ENCODE measurements at places on chromosomes 3 and 15.

GRCh38 chr3:24460974-24461373 is 33.7 kb downstream of the THRB start:
- peak; percentile 33 for DNase-seq

DNA sequence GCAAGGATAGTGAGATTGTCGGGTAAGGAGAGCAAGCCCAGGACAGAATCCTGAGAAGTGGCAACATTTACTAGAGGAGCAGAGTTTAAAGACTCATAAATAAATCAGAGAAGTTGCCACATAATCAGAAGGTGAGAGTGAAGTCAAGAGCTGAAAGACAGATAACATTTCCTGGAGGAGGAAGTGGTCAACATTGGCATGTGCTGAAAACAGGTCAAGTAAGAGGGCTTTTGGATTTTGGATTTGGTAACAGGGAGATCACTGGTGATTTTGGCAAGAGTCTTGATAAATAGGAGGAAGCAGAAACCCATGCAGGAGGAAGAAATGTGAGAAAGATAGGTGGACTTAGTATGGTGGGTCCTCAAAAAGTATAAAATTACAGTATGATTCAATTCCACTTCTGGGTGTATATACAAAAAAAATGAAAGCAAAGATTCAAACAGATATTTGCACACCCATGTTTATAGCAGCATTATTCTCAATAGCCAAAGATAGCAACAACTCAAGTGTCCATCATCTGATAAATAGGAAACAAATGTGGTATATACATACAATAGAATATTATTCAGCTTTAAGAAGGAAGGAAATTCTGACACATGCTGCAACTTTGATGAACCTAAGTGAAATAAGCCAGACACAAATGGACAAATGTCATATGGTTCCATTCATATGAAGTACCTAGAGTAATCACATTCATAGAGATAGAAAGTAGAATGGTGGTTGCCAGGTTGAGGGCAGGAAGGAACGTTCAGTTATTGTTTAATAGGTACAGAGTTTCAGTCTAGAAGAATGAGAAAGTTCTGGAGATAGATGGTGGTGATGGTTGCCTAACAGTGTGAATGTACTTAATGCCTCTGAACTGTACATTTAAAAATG is 27.3 kb upstream of the MBNL1 start:
- DNase-seq: peak; percentile 54

DNA sequence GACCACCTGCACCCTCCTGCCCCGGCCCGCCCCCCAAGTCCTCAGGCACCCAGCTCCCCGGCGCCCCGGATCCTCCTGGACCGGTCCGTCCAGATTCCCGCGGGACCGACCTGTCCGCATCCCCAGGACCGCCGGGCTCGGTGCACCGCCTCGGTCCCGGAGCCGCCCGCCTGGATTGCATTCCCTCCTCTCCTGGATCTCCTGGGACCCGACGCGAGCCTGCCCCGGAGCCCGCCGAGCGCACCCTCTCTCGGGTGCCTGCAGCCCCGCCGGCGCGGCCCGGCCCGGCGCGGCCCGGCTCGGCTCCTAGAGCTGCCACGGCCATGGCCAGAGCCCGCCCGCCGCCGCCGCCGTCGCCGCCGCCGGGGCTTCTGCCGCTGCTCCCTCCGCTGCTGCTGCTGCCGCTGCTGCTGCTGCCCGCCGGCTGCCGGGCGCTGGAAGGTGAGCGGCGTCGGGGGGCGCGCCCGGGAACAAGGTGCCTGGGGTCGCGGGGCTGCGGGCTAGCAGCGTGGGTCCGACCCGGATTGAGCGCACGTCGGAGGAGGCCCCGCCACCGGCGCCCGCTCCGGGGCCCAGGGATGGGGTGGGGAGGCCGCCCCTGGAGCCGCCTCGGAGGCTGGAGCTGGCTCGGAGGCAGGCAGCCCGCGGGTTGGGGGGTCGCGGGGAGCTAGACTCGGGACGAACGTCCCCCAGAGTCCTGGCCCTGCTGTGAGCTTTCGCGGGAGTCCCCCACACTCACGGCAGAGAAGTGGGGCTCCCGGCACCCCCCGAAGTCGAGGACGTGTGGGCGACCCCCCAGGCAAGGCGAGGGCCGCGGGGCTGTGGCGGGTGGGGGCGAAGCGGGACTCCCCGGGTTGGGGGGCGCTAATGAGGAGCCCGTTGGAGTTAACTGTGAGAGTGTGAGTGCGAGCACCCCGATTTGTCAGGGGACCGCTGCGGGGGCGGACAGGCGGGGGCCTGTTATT is 610 bp downstream of the EPHB3 start:
- DNase-seq: no peak

DNA sequence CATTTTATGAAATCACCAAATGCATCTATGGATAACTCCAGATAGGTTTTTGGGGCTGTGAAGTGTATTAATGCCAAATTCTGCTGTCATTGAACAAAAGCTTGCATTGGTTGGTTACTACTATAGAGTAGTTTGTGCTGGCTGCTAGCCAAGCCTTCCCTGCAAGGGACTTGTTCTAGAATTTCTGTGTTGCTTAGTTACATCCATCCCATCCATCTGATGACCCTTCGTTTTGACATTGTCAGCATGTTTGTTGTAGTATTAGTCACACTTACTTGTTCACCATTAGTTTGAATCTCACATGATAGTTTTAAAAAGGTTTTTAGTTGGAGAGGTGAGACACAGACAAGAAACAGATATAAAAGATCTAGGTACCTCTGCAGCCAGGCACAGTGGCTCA is 7.0 kb upstream of the NIPA2 start:
- peak; percentile 79 for DNase-seq

- no peak for DNase-seq
Observed at GRCh38 chr3:154762486-154762885, 317.6 kb upstream of the MME start.

- DNase-seq: no peak
Observed at GRCh38 chr15:81293728-81294515, 30.0 kb downstream of the STARD5 start.

- DNase-seq: peak; percentile 47
Observed at GRCh38 chr3:44992555-44993470, 16.8 kb downstream of the EXOSC7 start.

DNA sequence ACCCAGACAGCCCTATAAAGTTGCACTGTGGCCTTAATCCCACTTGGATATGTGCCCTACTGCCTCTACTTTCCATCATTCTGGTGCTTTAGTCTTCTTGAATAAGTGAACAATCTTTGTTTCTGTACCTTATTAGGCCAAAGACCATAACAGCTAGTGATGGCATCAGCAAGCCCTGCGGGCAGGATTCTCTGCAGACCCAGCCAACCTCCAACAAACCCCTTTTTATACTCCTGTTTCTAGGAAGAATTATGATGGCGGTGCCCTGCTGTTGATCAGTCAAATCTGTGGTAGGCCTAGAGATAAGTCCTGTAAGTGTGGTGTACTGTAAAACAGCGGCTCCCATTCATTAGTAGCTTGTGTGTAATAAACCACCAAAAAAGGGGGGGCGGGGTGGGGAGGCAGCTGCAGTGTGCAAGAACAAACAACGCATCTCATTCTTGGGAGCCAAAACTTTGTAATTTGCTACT is 40.5 kb downstream of the SOX2 start:
- no peak for DNase-seq

DNA sequence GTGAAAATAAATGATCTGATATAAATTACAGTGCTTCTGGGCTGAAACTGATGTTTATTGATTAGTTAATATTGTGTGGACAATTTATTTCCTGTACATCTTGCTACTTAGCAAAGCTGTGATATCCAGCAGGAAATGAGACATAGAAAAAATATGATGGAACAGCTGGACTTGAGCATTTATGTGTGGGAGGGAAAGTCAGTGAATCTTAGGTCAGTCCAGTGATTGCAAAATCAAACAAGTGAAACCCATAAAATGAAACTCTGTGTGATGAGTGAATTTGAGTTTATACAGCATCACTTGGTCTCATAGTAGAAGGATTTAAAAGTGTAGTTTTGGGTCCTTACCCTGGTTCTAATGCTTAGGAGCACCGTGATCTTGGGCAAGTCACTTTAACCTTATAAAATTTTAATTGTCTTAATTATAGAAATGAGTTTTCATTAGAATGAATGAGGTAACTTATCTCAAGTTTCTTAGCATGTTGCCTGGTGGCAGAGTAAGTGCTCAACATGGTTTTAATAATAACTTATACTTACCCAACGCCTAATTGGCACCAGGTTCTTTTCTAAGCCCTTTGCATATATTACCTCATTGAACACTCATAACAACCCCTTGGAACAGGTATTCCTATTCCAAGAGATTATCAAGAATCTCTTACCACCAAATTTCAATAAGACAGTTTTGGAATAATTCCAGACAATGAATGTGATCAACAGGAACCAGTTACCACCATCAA is 194.6 kb downstream of the ADAMTSL3 start:
- DNase-seq: peak; percentile 96

DNA sequence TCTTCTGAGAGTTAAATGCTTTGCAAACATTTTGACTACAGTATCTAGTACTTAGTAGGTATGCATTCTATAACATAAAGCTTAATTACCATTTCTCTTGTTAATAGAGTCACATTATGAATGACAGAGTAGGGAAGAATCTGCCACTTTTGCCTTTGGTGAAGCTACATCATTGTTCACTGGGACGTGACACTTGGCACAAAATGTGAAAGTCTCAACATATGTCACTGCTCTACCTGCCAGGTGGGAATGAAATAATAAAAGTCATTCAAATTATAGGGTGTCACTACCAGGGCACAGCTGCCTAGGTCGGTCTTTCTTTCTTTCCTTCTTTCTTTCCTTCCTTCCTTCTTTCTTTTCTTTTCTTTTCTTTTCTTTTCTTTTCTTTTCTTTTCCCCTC is 17.6 kb downstream of the GPR87 start:
- DNase-seq: no peak
